Activated CD4-positive, alpha-beta T cell treated with anti-CD3 and anti-CD28 coated beads, Interleukin-2, amount 50 U/mL, for 48 hours (primary cell): ENCODE measurements at places on chromosomes 1 and 21.
A peak's percentile ranks its signal among the peaks of the same experiment; 100 is the strongest.

DNA sequence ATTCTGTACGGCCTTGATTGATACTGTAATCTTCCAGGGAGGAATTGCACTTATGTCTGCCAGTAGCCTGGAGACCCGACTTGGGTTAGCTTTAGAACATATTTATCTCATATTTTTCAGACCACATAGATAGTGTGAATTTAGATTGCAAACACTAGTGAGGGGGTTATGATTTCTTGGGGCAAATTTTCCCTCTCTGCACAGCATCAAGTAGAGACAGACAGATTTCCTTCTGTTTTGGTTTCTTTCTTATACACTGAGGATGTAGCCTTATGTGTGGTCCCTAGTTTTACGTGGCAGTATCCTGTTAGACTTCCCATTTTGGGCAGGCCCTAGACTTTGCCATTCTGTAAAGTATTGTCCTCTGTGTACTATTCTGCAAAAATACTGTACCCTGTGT lies 29.0 kb downstream of the SOAT1 start:
- DNase-seq: no peak

DNA sequence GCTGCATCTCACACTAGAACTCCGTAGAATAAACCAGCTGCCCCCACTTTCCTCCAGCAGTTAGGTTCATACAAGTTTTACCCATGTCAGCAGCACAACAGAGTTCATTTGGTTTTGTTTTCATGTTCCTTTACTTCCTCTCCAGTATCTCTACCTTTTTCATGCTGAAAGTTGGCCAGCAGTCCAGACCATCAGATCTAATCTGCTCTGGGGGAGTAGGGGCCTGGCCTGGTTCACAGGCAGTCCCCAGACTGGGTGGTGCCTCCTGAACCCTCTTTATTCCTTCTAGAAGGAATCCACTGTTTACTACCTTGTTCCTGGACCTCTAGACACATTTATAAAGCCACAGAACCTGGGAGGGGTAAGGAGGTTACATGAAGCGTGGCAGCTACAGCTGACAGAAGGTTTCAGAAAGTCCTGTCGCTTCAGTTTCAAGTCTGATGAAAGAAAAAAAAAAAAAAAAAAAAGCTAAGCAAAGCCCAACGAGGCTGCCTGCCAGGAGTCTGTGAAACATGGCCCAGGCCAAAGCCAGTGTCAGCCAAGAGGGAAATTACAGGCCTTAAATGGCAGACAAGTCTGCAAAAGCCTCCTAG lies 184.6 kb upstream of the JUN start:
- DNase-seq: peak; percentile 18

DNA sequence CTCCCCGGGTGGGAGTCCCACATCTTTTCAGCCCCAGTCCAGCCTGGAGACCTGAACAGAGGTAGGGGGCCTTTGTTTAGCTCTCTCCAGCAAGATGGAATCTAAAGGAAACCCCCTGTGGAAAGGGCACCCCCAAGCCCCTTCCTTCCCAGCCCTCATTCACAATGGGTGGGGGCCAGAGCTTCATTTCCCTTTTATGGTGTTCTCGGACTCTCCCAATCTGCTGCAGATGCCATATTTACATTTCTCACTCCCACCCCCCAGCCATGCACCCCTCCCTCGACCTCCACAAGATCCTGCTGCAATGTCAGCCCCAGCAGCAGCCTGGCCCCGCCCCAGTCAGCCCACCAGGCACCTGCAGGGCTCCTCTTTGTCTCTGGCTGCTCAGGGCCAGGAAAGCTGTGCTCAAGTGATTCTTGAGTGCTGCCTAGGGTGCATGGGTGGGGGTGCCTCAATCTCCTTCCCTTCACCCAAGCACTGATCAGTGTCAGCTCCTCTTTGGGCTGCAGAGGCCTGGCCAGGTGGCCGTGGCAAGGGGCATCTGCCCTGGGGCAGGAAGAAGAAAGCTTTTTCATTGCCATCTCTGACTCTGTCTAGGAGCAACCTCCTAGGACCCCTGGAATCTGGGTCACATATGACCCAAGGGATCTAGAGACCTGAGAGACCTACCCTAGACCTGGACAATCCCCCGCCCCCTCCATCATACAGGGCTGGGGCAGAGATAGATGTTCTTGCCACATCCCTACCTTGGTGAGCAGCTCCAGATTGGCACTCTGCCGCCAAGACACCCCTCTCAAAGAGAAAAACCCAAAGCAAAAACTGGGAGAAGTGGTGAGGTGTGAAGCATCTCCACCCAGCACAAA lies 1.7 kb downstream of the KIF21B start:
- peak; percentile 27 for DNase-seq

DNA sequence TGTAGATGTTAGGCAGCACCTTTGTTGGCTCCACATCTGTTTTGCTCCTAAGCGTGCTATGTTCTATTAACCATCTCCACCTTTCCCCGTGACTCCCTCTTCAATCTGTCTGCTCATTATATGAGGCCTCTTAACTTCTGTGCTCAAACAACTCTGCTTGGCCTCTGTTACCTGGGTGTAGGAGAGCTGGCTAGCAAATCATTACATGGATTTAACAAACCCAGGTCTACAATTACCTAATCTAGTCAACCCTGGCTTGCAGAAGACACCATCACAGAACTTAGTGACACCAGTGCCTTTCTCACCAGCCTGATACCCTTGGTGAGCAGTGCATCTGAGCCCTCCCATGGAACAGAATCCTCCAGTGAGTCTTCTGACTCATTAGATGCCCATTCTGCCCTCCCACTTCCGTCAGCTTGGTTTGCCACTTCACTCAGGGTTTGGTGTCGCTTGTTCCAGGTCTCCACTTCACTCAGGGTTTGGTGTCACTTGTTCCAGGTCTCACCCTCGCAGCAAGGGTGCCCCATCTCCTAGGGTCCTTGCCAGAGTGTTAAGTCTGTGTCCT lies 92.0 kb upstream of the KIF26B start:
- no peak for DNase-seq

GRCh38 chr1:92968138-92969032 lies 7.1 kb upstream of the DIPK1A start:
- DNase-seq: no peak

- DNase-seq: no peak
These were observed 278.9 kb downstream of the TGFB2 start for GRCh38 chr1:218624052-218624451.

- no peak for DNase-seq
These were observed 53.9 kb upstream of the ASPM start for GRCh38 chr1:197200272-197200899.

GRCh38 chr1:108038653-108039236 lies 73.8 kb upstream of the VAV3 start:
- DNase-seq: no peak

- no peak for DNase-seq
These were observed 290.2 kb downstream of the LRRC40 start for GRCh38 chr1:69914976-69915765.

- DNase-seq: peak; percentile 39
These were observed 1.1 kb downstream of the ZSWIM5 start for GRCh38 chr1:45205011-45205909.
